Activated naive CD4-positive, alpha-beta T cell treated with anti-CD3 and anti-CD28 coated beads, Interleukin-2, amount 50 U/mL, for 72 hours (primary cell): ENCODE measurements at places on chromosomes 1 and 21.

GRCh38 chr1:195075973-195076372, 1532.3 kb downstream of the KCNT2 start:
- DNase-seq = no peak

GRCh38 chr1:216960716-216961115, 237.5 kb upstream of the ESRRG start:
- DNase-seq = no peak

DNA sequence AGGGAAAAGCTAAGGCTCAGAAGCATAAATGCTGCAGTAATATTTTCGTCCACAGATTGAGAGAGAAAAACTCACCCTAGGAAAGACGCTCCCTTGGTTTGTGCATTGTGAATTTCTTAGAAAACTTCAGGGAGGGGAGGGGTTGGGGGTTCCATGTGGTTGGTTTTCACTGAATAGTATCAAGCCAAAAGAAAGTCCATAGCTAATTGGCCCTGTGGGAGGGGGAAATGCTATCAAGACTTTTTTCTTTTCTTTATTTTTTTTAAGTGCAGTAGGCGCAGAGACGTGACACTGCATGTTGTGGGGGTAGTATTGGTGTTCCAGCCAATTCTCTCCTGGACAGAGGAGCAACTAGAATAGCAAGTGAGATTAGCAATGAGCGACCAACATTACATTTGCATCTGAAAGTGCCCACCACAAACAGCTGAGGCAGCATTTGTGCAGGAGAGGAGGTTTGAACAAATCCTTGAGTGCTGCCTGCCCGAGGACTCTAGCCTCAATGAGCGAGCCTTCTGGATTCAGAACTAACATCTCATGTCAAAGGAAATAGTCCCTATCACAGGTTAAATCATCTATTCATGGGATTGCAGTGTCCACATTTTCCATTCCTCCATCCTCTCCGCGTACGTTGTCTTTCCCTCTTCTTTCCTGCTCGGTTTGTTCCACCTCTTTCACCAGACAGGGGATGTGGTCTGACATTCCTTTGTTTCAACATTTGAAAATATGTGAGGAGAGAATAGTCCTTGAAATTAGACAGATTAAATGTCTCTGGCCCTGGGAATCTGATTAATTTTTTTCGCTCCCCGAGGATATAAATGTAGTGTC, 118.0 kb upstream of the MARK1 start:
- DNase-seq = no peak

GRCh38 chr1:180548686-180549317, 10.0 kb upstream of the OVAAL start:
- no peak for DNase-seq

GRCh38 chr1:175000697-175001187, 995 bp downstream of the CACYBP start:
- no peak for DNase-seq

DNA sequence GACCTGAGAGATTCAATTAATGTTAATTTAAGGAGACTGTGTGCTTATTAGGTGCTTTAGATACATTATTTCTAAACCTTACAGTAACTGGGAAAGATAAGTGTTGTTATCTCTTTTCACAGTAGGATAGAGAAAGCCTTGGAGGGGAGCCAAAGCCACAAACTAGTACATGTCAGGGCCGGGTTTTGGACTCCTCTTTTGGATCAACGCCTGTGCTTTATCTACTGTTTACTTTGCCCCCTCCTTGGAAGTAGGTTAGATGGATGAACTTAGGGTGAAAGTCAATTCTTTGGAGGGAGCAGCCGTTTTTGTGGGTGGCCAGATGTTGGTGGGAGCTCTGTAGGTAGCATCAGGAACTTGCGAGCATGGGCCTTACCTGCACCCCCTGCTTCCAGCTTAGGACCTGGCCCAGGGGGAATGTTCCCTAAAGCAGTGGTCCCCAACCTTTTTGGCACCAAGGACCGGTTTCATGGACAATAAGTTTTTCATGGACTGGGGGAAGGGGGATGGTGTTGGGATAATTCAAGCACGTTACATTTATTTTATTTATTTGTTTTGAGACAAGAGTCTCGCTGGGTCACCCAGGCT, 1.7 kb downstream of the HHAT start:
- DNase-seq = no peak

GRCh38 chr1:115813727-115814126, 27.2 kb downstream of the NHLH2 start:
- DNase-seq = no peak

GRCh38 chr1:226568077-226568831, 19.7 kb downstream of the STUM start:
- DNase-seq = no peak

- no peak for DNase-seq
Observed at GRCh38 chr1:66944330-66945274, 19.8 kb downstream of the MIER1 start.

DNA sequence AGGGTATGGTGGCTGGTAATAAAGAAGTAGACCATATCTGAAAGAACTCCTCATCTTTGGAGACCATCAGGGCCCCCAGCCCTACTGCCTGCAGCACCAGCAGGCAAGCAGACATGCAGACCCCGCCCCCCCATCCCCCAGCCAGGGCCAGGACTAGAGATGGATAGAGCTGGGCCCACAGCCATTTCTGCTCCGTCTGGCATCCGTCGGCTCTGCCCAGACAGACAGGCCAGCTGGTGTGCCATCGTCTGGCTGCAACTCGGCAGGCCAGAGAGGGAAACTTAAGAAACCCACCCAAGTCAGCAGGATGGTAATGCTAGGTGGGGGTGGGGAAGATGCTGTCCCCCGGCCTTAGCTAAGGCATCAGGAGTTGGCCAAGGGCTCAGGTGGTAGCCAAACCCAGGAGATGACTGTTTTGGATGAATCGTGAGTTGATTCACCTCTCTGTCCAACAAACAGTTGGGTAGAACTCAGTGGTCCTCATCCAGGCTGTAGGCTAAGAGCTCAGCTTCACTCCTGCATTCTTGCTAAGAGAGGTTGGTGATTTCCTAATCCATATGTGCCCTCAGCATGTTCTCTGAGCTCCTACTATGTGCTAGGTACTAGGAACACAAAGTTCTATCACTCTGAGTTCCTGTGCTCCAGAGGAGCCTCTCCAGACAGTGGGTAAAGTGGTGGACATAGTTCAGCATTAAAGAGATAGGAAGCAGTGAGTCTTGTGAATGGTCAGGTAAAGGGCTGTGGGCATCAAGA, 23.2 kb upstream of the TMEM222 start:
- DNase-seq = no peak

GRCh38 chr1:181127898-181128453, 39.5 kb downstream of the IER5 start:
- DNase-seq = no peak

GRCh38 chr1:118249641-118250040, 64.6 kb upstream of the SPAG17 start:
- DNase-seq = no peak

DNA sequence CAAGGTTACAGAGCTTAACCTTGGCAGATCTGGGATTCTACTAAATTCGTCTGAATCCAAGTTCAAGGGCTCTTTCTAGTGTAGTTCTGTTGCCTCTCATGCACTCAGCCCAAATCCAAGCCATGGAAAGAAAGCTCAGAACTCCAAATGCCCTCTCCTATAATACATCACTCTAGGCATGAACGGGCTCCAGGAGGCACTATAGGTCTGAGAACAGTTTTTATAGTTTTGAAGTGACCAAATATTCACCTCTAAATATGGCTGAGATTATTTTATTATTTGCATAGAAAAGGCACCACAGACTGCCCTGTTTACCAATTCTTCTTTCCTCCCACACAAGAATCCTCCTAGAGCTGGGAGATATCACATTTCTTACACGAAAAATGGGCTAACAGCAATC, 327.9 kb upstream of the BEND5 start:
- no peak for DNase-seq

DNA sequence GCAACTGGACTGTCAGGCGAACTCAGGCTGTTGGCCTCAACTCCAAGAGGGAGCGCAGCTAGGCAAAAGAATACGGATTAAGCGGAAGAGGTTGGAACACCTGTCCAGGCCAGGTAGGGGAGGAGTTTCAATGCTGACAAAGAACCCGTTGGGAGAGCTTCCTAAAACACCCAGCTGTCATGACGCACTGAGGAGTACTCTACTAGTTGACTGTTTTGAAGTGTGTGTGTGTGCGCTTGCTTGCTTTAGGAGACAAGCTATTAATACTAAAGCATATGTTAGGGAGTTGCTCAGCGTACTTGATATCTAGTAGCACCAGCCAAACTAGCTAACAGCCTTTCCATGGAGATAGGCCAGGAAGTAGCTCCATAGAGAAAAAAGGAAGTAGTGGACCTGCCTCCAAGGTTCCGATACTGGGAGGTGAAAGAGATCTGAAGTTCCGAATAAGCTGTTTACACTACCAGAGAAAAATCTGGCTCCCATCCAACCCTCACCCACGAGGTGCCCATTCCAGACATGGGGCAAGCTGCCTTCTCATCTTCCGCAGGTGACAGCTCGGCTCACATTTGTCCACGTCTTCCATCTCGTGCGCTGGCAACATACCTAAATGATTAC, 974 bp upstream of the FNBP1L start:
- DNase-seq = no peak

- no peak for DNase-seq
Observed at GRCh38 chr1:167186771-167187170, 33.9 kb upstream of the POU2F1 start.
